ENCODE measurements at places on chromosomes 4 and X.

GRCh38 chr4:132502096-132502552 is 647.0 kb upstream of the PCDH10 start:
- DNase-seq: no peak

DNA sequence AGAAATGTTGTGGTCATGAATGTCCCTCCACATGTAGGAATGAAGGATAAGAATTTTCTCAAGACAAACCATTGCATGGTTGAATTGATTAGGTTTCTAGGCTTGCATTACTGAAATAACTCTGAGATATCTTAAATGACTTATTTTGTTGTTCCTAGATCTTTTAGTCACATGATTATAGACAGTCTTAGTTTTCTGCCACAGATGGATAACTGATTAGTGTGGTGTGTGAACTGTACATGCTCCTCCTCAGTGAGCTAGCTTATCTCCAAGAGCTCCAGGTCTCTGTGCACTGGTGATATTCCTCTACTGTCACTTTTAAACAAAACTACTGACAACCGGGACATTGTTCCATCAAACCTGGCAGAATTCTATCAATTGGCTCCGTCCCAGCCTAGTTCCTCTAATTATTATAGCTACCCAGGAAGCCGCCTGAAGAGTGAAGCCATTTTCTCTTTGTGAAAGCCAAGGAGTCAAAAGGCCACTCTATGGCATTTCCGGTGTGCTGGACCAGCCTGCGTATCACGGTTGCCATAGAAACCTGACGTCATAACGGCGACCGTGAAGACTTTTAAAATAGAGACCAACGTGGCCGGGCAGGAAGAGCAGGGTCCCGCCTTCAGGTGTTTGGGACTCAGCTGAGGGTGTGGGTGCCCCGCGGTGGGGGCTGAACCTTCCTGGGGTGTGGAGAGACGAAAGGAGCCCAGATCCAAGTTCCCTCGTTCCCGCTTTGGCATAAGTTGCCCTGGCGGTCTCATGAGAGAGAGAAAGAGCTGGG is 28.1 kb downstream of the BEX3 start:
- DNase-seq: peak; percentile 79

GRCh38 chr4:185182239-185182638 is 21.6 kb downstream of the CFAP97 start:
- no peak for DNase-seq

GRCh38 chrX:130604882-130605281 is 203.1 kb downstream of the RBMX2 start:
- DNase-seq: no peak

GRCh38 chrX:71917621-71918343 is 7.1 kb downstream of the NHSL2 start:
- peak; percentile 72 for DNase-seq
